ENCODE measurements at places on chromosomes 6 and 20. TPM values are rescaled to one million over a fixed set of nuclear protein-coding genes. Genes with fewer than 3 reads are reported as not detected.

The SLC22A3 gene
- 0.25 TPM for total RNA-seq

The CRISP3 gene
- total RNA-seq = not detected

The DEFB124 gene
- total RNA-seq = not detected

The ADGRF1 gene
- total RNA-seq = not detected

The TMEM217 gene
- 0.49 TPM for total RNA-seq

The RIPK1 gene
- 32.2 TPM for total RNA-seq

The OGFR gene
- total RNA-seq = 86.1 TPM

The KLHDC3 gene
- 66.9 TPM for total RNA-seq

The IL17F gene
- not detected for total RNA-seq

The HSPA12B gene
- not detected for total RNA-seq

The TULP1 gene
- total RNA-seq = not detected

The NKAIN2 gene
- not detected for total RNA-seq

The MAP7 gene
- 0.33 TPM for total RNA-seq

The KCNK5 gene
- 0.93 TPM for total RNA-seq

GRCh38 chr6:145161501-145161900 lies 573.8 kb downstream of the EPM2A start:
- no peak for DNase-seq

DNA sequence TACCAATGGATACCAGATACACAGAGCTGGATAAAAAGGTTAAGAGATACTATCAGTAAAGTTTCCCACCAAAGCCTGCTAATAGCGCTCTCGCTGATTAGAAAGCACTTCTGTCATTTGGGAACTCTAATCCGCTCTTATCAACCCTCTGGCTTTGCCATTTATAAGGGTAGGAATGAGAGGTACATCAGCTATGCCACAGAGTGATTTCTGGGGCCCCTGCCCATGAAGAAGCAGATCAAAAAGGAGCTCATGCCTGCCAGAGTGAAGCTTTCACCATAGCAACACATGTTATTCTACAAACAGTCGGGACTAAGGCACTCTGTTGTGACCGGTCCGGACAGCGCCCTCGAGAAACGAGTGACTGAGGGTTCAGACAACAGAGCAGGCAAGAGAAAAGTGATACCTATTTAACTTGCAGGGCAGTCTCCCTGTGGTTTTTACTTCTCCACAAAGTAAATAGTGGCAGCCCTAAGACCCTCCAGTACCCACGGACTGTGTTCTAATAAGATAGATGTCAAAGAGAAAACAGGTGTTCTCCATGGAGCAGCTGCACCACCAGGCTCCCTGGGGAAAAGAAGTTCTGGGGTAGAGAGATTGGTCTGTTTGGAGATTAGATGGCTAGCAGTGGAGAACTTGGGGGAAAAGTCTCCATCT lies 5.6 kb downstream of the TRAM2 start:
- no peak for DNase-seq

- no peak for DNase-seq
Measured at GRCh38 chr6:21753241-21754108, 159.9 kb downstream of the SOX4 start.

GRCh38 chr6:55617272-55617671 lies 38.3 kb upstream of the HMGCLL1 start:
- DNase-seq = no peak

GRCh38 chr6:68697394-68697793 lies 62.3 kb downstream of the ADGRB3 start:
- no peak for DNase-seq

- DNase-seq = no peak
Measured at GRCh38 chr20:48294196-48294595, 508.9 kb upstream of the SULF2 start.

DNA sequence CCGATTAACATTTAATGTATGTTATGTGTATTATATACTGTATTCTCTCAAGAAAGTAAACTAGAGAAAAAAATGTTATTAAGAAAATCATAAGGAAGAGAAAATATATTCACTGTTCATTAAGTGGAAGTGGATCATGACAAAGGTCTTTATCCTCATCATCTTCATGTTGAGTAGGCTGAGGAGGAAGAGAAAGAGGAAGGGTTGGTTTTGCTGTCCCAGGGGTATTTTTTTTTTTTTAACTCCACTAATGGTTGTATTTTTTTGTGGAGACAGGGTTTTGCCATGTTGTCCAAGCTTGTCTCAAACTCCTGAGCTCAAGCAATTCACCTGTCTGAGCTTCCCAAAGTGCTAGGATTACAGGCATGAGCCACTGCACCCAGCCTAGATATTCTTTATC lies 11.0 kb downstream of the ECT2L start:
- DNase-seq = no peak

DNA sequence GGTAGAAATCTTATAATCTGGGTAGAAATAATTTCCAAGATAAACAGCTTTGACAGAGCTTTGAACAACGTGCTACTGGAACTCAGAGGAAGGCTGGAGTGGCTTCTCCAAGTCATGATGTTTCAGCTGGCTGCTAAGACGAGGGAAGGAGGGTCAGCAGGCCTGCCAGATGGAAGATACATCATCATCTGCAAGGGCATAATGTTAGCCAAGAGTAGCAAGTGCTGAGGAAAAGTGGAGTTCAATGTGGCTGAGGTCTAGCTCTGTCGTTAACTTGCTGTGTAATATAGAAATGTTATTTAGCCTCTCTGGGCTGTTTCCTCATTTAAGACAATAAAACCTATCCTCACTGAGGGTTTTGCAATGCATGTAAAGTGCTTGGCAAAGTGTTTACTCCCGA lies 35.1 kb downstream of the RGS17 start:
- no peak for DNase-seq

DNA sequence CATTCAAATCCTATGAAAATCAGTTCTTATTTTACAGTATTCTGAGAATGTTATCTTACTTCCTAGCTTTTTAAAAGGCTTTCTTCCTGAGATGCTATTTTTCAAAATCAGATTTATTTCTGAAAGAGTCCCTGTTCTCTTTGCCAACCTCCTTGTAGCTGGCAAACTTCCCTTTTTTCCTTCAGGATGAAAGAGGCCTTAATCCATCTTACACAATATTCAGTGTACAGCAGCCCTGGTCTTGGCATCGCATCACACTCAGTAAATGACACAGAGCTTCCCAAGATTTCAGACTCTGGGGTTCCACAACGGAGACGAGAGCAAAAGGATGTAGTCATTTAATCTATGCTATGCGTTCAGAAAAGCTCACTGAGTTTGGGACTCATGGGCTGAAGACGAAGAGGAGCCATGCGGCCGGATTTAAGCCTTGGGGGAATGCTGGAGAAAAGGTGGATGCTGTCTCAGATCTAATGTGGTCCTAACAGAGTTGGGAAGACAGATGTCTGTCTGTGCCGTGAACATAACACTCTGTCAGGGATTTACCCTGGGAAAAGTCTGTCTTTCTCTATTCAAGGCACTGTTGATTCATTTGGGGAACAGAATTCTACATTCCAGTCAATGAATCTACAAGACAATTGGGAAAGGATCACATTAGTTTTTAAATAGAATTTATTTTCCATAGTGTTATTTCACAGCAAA lies 616.4 kb upstream of the AGPAT4 start:
- DNase-seq = no peak

DNA sequence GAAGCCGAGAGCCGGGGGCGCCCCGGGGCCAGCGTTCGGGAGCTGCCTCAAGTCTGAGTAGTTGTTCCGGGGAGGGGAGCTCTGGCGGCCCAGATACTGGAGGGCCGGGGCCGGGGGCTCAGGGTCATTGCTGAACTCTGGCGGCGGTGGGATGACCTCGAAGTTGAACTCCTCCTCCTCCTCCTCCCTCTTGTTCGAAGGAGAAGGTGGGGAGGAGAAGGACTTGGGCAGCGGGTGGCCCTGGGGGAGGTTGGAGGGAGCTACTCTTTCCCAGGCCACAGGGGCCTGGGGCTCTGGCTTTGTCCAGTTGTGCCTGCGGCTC lies 37.7 kb downstream of the C6orf132 start:
- no peak for DNase-seq

DNA sequence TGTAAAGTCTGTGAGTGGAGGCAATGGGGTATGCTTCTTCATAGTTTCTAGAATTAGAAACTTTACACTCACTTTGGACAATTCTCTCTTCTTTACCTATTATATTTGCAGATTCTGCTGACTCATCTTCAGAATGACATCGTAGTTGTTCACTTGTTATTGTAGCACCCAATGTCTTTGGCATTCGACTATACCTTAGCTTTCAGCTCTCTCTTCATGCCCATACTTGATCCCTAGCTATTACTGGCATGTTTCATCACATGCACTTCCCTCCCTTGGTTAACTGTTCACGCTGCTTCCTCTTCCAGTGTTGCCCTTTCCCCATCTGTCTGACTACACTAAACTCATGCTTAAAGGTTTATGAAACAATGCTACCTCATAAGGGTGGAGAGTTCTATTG lies 298.1 kb upstream of the TCF21 start:
- DNase-seq = no peak

- no peak for DNase-seq
Measured at GRCh38 chr6:118705544-118706491, 54.4 kb upstream of the CEP85L start.

DNA sequence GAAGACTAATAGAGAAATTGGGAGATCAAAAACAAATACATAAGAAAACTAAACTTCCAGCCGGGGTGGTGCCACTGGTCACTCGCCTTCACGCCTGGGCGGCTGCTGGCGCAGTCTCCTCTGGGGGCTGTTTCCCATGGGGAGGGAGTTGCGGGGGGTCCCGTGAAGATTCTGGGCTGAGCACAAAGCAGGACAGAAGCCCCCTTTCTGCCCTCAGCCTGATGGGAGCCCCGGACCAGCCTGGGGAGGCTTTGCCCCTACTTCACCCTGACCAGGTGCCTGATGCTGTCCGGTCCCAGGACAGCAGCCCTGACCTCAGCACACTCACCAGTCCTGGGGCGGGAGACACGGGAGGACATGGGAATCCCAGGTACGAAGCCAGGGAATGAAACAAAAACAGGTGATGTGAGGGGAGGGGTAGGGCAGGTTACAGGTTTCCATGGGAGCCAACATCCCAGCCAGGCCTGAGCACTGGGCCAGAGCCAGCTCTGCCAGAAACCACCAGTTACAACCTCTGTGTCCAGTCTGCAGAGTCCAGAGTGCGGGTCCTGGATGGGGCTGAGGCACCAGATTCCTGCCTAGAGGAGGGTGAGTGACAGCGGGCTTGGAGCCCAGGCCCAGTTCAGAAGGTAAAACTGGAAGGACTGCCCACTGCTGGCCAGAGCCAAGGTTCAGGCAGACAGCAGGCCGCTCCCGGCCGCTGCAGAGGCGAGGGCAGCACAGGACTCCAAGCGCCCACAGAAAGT lies 326.4 kb downstream of the TAF4 start:
- DNase-seq = no peak

DNA sequence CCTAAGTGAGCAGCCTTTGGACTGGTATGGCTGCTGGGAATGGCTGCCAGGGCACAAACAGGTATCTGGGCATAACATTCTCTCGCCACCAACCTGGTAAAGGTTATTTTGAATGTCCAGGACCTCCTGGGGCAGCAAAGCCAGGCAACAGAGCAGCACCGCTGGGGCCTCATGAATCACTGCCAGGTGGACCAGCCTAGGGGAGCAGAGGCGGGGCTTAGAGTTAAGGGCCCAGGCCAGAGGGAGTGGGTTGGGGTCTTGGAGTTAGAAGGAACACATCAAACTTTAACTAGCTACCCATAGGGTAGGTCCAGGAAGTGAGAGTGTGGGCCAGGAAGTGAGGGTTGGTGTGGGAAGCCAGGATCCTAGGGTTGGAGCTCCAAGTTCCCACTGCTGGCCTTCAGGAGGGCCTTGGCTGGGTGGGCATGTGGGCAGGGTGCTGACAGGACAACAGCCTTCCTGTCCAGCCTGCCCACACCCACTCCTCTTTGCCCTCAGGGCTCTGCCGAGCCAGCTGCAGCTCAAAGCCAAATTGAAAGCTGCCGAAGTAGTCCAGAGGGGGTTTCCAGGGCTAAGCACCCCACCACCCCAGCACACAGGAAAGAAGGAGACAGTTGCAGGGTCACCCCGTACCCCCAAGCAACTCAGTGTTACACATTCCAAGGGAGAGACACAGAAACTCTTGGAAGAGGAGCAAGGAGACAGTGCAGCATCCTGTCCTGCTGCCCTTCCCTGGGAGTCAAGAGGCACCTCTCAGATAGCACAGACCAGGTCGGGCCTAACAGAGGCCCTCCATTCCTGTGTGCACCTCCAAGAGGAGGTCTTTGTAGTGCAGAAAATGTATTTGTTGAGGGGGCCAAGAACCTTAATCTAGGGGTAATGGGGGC lies 2.6 kb downstream of the NFKBIE start:
- DNase-seq = no peak
